Breast epithelium (tissue), 4 donors: ENCODE measurements at places on chromosomes 1 and 21.
A peak's percentile ranks its signal among the peaks of the same experiment; 100 is the strongest.

GRCh38 chr1:212754680-212755079, 36.9 kb downstream of the NSL1 start:
- no peaks in the 10 kb centered on the region for H3K4me1 ChIP-seq
- no peaks in the 10 kb centered on the region for H3K27me3 ChIP-seq
- H3K36me3 ChIP-seq = no peaks in the 10 kb centered on the region
- no peak overlapping the region for H3K27ac ChIP-seq
- H3K4me3 ChIP-seq = no peak overlapping the region

- no peak for DNase-seq
- no peak overlapping the region for H3K27ac ChIP-seq
- H3K27me3 ChIP-seq = no peaks in the 10 kb centered on the region
- no peak overlapping the region for H3K4me3 ChIP-seq
- no peaks in the 10 kb centered on the region for H3K4me1 ChIP-seq
These were observed 203.4 kb downstream of the TNR start for GRCh38 chr1:175539986-175540385.

GRCh38 chr1:151246786-151247185, 7.7 kb upstream of the PSMD4 start:
- H3K4me1 ChIP-seq = no peaks in the 10 kb centered on the region
- no peaks in the 10 kb centered on the region for H3K36me3 ChIP-seq
- DNase-seq = no peak
- H3K4me3 ChIP-seq = no peak overlapping the region

DNA sequence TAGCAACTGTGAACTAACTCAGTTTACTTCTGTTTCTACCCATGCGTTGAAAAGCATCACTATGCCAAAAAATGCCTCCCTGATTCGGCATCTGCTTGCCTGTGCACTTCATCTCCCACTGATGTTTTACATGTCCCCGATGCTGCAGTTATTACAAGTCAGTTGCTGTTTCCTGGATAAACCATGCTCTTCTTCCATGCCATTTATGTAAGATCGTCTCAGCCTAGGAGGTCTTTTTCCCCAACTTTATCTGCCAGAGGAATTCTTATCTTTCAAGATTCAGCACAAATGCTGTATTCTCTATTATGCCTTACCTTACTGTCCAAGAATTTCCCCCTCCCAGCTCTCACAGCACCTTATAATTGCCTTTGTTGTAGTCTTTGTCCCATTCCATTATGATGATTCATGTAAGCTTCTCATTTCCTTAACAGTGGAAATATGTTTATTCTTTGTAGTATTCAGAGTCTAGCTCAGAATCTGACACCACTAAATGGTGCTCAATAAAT, 30.0 kb downstream of the PRKACB start:
- H3K36me3 ChIP-seq = no peaks in the 10 kb centered on the region
- no peak for DNase-seq
- H3K4me3 ChIP-seq = no peak overlapping the region
- no peaks in the 10 kb centered on the region for H3K27me3 ChIP-seq
- no peak overlapping the region for H3K27ac ChIP-seq

GRCh38 chr1:78424720-78425119, 66.1 kb upstream of the PTGFR start:
- DNase-seq = no peak
- H3K27me3 ChIP-seq = no peaks in the 10 kb centered on the region

DNA sequence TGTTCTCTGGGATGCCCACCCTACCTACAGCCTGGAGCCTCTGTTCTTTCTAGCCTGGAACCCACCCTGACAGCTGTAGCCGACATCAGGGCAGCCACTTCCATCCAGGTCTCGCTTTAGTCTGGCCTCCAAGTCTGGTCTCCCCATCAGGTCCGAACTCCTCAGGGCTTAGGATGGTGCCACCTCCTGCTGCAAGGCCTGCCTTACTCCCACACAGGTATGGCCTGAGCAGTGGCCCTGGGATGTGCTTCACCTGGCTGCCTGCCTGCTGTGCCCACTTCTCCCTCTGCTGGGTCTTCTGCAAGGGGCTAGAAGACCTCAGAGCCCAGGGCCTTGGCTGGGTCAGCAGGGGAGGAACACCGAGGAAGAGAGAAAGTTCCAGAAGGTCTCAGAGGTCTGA, 35.7 kb upstream of the MAGOH start:
- H3K27me3 ChIP-seq = no peaks in the 10 kb centered on the region
- DNase-seq = no peak

DNA sequence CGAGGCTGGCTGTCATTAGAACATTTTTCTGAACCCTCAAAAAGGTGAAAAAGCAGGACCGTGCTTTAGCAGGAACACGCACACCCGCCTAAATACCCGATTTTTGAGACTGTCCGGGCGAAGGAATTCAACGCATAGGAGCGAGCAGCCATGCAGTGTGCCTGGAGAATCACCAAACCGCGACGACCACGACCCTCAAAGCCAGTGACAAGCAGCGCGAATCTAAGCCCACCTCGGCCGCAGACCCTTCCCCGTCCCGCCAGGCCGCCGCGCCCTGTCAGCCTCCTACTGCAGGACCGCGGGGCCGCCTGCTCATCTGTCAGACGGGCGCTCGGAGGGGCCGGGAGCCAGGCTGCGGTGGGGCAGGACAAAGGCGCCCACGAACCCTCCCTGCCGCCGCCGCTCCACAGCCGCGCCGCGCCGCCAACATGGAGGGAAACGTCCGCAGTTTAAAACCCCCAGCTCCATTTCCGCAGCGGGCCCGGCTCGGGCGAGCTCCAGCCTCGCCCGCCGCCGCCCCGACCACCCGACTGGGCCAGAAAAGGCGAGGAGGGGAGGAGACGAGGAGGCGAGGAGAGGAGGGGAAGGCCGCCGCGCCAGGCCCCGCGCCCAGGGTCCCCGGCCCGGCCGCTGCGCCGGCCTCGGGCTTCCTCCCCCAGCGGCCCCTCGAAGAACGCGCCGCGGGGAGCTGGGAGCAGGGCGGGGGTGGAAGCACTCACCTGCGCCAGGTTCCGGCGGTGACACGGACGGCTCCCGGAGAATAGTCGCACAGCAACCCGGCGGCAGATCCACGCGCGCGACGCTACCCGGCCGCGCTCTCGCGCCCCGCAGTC, at the start of gene LBR:
TSS of gene LBR (minus strand) at position 804 of the 833 bp plus-strand sequence. CDS start 3,963 bp downstream, outside the sequence.
- H3K4me3 ChIP-seq = peak within 1 kb of the TSS; percentile 92
- DNase-seq = no peak
- H3K27ac ChIP-seq = peak within 1 kb of the TSS; percentile 85
- H3K4me1 ChIP-seq = peaks cover 4% of the 10 kb centered on the region
- H3K27me3 ChIP-seq = no peaks in the 10 kb centered on the region

- H3K27ac ChIP-seq = peak overlapping the region; percentile 25
- H3K27me3 ChIP-seq = no peaks in the 10 kb centered on the region
- H3K4me1 ChIP-seq = no peaks in the 10 kb centered on the region
- H3K36me3 ChIP-seq = no peaks in the 10 kb centered on the region
These were observed 26.3 kb downstream of the CTNNBIP1 start for GRCh38 chr1:9883585-9884449.

GRCh38 chr1:228338521-228339051, 68.0 kb downstream of the TRIM11 start:
- H3K27me3 ChIP-seq = no peaks in the 10 kb centered on the region
- H3K4me3 ChIP-seq = no peak overlapping the region
- H3K27ac ChIP-seq = no peak overlapping the region
- H3K4me1 ChIP-seq = no peaks in the 10 kb centered on the region
- no peaks in the 10 kb centered on the region for H3K36me3 ChIP-seq

GRCh38 chr1:7299329-7299799, 471.7 kb upstream of the VAMP3 start:
- no peak overlapping the region for H3K4me3 ChIP-seq
- H3K27me3 ChIP-seq = no peaks in the 10 kb centered on the region
- no peak overlapping the region for H3K27ac ChIP-seq
- H3K4me1 ChIP-seq = no peaks in the 10 kb centered on the region
- no peak for DNase-seq

DNA sequence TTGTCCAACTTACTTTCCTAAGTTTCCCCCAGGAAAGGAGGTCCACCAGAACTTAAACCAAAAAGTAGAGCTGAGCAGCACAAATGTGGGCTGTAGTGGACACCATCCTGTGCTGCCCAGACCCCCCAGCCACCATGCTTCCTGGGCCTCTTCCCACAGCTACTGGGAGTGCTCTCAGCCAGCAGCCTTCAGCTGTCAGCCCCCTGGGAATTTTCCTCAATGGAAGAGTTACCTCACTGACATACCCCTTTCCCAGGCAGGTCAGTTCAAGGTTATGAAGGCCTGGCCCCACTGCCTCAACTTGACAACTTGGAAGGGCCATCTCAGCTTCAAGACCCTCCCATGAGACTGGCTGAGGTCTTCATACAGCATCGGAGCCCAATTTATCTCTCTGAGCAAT, 47.7 kb downstream of the CDCP2 start:
- H3K27ac ChIP-seq = no peak overlapping the region
- H3K36me3 ChIP-seq = no peaks in the 10 kb centered on the region
- DNase-seq = no peak

DNA sequence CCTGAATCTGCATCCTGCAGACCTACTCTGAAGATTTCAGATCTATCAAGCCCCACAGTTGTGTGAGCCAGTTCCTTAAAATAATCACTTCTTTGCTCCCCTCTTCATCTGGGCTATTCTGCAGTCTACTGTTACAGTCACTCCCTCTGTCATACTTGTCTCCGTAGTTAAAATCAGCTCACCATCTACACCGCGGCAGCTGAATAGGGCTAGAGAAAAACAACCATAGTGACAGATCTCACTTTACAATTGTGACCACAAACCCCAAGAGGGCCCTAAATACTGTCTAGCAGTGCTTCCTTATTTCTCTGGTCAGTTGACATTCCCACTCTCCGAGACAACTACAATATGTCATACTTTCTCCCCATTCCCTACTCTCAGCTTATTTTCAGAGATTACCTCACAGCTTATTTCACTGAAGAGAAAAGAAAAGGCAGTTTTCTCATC, 12.9 kb downstream of the DESI2 start:
- H3K36me3 ChIP-seq = no peaks in the 10 kb centered on the region
- no peak overlapping the region for H3K4me3 ChIP-seq
- no peaks in the 10 kb centered on the region for H3K27me3 ChIP-seq
- no peaks in the 10 kb centered on the region for H3K4me1 ChIP-seq
- no peak for DNase-seq

DNA sequence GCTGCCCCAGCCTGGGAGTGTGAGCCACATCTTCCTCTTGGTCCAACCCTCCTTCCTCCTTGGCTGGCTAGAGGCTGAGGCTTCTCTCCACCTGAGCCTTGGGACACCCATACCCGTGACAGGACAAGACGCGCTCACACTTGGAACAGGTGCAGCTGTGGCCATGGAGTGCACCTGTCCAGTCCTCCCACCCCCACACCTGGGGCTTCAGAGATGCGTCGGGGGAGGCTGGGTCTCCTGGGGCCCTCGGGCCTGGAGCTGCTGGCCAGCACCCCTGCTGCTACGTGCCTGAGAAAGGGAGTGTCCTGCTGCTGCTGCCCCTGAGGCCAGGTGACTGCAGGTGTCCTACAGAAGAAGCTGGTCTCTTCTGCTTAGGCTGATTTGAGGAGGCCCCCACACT, 37.0 kb upstream of the TMEM52 start:
- no peak overlapping the region for H3K4me3 ChIP-seq
- H3K27ac ChIP-seq = no peak overlapping the region
- no peaks in the 10 kb centered on the region for H3K36me3 ChIP-seq
- H3K27me3 ChIP-seq = peaks cover 30% of the 10 kb centered on the region
